ENCODE measurements at places on chromosomes 3 and 15.

DNA sequence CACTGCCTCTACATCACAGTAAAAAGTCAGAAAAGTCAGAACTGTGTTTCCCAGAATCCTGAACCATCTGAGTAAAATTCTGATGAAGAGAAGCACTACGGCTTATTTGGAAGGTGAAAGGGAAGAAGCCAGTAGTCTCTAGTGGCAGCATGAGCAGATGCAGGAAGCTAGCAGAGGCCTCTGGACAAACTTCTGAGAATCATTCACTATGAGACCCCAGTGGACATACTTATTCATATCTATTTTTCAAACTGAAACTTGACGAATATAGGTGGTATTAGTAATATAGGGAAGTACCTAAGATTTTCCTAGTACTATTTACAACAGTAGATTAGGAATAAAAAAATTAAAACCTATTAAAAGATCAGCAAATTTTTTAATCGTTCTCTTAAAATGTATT is 272.8 kb upstream of the TTC14 start:
- no peak for DNase-seq

DNA sequence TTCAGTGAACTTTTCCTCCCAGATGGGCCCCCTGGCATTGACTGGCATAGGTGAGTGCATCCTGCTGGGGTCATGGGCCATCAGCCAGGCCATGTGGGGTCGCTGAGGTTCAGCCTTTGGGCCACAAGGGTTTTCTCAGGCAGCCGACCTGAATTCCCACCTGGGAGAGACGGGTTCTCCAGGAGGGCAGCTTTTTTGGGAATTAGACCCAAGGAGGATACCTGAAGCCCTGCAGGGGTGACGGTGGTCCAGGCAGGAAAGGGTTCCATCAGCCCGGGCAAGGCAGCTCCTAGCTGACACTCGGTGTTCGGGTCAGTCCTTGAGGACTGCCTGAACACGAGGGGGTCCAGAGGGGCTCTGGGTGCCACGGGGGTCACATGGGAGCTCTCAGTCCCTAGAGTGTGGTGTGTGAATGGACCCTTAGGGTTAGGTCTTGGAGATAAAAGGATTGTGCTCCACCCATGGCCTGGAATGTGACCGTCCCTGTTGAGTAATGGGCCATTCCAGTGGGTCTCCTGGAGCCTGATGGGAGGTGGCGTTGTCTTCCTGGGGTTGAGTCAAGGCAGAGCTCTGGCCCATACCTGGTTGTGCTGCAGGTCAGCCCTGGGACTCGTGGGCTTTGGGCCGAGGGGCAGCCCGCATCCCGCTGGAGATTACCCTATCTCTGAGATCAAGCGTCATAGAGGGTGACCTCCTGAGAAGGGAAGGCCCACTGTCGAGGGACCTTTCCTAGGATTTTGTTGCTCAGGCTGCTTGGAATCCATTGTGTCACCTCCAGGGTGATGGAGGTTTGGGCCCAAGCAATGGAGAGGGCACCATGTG is 192.8 kb downstream of the UBE3A start:
- no peak for DNase-seq

DNA sequence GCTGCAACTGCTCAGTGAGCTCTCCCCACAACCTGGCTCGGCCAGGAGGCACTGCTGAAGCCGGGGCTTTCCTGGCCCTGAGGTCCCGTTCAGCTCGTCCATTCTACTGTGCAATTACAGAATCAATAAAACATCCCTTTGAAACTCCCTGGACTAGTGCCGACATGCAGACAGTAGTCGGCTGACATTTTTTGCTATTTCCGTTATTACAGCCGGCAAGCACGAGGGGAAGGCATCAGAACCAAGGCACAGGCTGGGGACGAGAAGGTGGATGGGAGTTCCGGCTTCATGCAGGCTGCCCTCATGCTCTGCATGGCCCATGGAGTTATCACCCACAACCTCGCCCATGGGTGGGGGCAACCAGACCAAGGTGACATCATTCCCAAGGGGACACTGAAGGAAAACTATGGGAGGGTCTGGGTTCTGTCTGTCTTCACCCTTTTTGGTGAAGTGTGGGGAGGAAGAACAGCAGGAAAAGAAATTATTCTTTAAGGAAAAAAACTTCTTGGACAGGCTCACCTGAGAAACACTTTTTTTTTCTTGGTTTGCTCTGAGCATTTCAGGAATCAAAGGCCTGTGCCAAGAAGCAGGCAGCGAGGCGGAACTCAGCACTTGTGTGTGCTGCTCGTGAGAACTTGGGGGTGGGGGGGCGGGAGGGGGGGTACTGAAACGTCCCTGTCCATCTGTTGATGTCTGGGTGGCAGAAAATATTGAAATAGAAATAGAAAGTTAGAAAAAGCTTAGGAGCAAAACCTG is 154.5 kb downstream of the FOXP1 start:
- no peak for DNase-seq

GRCh38 chr15:82894971-82895520 is 57.5 kb downstream of the HOMER2 start:
- DNase-seq, result no peak

DNA sequence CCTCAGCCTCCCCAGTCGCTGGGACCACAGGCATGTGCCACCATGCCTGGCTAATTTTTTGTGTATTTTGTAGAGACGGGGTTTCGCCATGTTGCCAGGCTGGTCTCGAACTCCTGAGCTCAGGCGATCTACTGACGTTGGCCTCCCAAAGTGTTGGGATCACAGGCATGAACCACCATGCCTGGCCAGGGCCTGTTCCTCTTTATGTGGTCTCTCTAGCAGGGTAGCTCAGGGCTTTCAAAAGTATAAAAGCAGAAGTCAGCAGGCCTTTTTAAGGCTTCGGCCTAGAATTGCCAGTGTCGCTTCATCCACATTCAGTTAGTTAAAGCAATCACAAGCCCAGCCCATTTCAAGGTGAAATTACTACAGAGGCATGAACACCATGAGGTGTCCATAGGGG is 7.6 kb downstream of the VHL start:
- DNase-seq, result no peak

- no peak for DNase-seq
Observed at GRCh38 chr15:63156755-63157117, 541 bp downstream of the RPS27L start.

DNA sequence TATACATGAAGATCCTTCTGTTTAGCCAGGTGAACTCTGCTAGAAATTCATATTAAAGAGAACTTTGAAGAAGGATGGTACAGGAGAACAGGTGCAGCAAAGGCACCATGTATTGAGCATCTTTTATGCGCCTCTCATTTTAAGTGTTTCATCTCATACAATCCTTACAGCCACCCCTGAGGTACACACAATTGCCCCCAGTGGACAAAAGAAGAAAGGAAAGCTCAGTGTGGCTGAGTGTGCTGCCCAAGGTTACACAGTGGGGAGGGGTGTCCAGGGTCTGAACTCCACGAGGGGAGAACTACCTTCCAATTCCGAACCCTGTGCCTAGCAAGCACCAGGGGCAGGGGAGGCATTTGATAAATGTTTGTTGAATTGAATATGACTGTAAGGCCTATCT is 98.6 kb downstream of the MECOM start:
- DNase-seq, result no peak

DNA sequence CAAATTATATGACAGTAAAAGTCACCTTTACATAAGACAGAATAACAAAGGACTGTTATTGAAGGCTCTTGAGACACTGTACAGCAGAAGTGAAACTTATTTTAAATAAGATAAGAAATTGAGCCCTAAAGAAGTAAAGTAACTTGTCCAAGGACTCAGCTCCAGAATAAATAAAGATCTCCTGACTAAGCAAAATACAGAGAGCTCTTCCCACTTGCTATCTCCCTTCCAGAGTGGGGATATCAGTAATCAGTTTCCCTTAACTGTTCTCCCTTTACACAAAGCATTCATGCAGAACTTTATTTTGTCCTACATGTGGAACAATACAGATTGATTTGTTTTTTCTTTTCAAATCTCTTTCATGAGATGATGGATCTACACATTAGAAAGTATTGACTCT is 129.5 kb upstream of the BHLHE40 start:
- DNase-seq, result no peak

GRCh38 chr3:71724584-71725270 is 475 bp downstream of the EIF4E3 start:
- no peak for DNase-seq

- no peak for DNase-seq
Observed at GRCh38 chr15:57298204-57298603, 78.1 kb upstream of the CGNL1 start.

DNA sequence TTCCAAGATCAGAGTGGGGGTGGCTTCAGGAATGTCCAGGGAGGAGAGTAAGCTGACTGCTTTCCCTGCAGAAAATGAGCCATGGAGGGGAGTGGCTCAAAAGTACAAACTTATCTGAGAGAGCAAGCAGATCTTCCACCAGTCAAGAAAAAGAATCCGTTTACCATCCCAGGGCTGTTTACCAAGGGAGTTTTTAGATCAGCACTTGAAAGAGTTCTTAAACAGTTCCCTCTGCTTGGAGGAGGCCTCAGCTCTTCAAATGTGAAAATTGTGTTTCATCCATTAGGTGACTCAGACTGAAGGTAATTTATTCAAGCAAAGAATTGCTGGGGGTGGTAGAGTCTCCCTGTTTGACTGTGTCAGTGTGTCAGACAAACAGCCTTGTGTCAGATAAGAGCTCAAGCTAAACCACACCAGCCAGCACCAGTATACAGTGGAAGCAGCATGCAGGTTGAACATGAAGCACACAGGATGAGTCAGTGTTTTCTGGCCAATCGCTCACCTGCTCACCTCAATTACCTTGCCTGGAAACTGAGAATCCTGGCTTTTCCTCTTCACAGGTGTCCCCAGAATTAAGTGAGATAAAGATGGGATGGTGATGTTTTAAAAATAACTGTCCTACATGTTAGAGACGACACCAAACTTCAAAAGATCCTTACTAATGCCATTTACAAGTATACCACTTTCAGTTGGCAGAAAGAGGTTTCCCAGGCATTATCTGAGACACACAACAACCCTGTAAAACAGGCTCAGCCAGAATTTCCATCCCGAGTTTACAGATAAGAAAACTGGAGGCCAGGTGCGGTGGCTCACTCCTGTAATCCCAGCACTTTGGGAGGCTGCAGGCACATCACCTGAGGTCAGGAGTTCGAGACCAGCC is 21.7 kb downstream of the SH3BP5 start:
- DNase-seq, result no peak

DNA sequence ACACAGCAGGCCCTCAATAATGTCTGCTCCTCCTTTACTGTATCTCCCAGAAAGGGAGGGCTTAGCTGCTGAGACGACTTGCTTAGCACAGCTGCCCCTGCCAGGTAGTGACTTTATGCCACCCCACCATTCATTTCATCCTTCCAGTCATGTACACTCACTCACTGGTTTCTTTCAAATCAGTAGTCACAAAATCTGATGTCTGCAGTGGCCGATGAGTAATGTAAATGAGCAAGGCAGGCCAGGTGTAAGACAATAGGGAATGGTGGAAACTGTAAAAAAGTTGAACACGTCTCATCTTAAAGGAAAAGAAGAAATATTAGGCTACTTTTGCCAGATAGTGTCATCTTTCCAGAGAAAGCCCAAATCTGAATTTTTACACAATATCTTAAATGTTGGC is 207.6 kb upstream of the PRICKLE2 start:
- no peak for DNase-seq

DNA sequence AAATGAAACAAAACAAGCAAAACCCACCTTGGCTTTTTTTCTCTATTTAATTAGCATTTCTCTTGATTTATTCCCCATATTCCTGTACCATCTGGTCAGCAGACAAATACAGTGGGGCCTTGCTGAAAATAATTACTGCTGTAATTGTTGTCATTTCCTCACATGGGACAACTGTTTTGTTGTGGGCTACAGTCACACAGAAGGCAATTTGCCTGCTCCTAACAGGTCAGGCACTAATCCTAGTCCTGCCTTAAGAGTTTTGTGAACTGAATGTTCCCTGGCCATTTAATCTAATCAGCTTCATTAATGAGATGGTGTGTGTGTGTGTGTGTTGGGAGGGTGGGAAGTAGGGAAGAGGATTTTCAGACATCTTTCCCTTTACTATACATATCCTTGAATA is 11.6 kb downstream of the TRPC1 start:
- no peak for DNase-seq

DNA sequence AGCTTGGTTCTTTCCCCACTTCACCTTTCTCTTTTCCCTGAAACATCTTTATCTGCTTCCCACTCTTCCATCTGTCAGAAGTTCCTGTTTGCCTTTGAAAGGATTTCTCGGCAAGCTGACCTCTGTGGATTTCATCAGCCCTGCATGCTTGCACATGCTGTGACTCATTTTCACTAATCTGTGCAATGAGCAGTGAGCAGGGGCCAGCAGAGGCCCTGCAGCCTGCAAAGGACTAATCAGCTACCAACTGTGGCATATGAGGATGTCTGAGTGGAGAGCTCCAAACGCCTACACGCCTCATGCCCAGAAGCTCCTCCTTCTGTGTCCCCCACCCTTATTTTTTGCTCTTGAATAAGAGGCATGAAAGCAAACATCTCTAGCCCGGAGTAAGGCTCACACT is 333.0 kb upstream of the SEMA6D start:
- DNase-seq, result no peak

DNA sequence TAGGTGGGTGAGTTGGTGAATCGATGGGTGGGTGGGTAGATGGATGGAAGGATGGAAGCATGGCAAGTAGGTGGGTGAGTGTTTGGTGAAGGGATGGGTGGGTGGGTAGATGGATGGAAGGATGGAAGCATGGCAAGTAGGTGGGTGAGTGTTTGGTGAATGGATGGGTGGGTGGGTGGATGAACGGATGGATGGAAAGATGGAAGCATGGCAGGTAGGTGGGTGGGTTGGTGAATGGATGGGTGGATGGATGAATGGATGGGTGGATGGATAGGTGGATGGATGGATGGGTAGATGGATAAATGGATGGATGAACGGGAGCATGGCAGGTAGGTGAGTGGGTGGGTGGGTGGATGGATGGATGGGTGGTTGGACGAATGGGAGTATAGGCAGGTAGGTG is 65.1 kb downstream of the SLC6A1 start:
- DNase-seq, result no peak

GRCh38 chr15:27549746-27550145 is 549.4 kb downstream of the OCA2 start:
- DNase-seq, result no peak

DNA sequence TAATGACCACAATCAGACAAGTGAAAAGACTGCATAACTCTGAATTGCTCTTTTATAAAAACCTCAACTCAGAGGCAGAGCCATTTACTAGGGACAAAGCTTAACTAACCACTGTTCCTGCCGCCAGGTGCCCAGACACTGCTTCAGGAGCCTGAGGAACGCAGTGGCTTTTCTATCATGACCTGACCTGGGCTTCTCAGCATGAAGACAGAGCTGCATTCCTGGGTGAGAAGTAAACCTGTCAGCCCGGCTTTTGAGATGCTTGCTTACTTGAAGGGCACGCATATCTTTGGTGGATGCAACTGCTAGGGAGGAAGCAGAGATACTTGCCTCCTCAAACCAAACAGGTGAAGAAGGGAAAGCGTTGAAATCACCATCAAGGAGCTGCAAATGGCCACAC is 7.9 kb downstream of the LRRC31 start:
- no peak for DNase-seq
